ENCODE measurements at places on chromosomes 13 and 19.
A peak's percentile ranks its signal among the peaks of the same experiment; 100 is the strongest.

- DNase-seq = no peak
Observed at GRCh38 chr13:65085977-65086376, 2144.2 kb downstream of the PCDH9 start.

GRCh38 chr19:39434123-39435076 is 1.3 kb downstream of the RPS16 start:
- DNase-seq = no peak

DNA sequence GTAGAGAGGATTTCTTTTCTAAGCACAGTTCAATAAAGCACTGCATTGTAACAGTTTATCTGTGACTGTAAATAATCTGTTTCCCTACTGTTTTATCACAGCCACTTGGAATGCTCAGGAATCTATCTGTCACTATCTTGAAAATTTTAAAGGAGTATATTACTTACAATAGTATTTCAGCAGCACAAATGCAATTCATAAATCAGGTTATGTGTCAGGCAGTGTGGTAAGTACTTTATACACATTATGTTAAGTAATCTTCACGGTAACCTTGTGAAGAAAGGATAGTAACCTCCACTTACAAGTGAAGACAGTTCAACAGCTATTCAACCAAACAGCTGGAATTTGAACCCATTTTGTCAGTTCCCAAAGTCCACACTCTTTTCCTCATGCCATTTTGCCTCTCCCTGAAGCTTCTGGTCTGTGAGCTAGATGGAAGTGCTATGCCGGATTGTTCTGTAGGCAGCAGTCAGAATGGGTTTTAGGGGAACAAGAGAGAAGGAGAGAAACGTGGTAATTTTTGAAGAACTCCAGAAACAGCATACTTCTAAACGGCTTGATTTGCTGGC is 125.0 kb downstream of the KLF12 start:
- DNase-seq = no peak

- DNase-seq = peak; percentile 77
Observed at GRCh38 chr13:60583911-60584753, 187.1 kb downstream of the TDRD3 start.

DNA sequence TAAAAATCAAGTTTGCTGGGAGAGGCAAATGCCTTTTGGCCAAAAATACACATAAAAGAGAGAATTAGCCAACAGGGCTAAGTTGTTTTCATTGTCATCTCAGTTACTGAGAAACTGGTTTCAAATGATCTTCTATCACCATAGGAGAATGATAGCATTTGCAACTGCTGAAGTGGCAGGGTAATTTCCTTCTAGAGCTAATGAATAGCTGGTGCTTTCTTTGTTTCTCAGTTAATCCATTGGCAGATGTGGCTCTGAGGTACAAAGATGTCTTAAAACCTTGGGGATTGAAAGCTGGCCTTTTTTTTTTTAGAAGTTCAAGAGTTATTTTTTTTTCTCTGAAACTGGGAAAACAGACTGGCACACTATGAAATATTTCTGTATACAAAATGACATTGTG is 332.7 kb upstream of the KLF12 start:
- DNase-seq = no peak

- DNase-seq = no peak
Observed at GRCh38 chr19:5586300-5587070, 18.7 kb upstream of the TINCR start.

DNA sequence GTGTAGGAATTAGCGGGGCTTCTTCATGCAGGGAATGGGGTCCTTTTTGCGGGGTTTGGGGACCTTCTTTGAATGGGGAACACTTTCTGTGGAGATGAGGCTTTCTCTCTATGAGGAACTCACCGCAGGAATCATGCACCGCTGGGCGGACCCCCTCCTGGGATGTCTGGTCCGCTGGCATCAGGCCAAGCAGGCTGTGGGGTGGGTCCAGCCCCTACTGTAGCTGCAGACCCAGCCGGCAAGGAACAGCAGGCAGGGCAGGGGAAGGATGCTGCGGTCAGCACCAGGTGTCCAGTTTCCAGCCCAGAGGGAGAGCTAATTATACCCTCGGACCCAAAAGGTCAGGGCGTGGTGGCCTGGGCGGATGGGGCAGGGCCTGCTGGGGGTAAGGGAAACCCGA is 1.8 kb downstream of the MYBPC2 start:
- DNase-seq = no peak

- DNase-seq = no peak
Observed at GRCh38 chr13:43196750-43197370, 173.5 kb downstream of the DNAJC15 start.

GRCh38 chr13:93522501-93522900 is 295.9 kb downstream of the GPC6 start:
- peak; percentile 62 for DNase-seq
